ENCODE measurements at places on chromosomes 2 and 18.

DNA sequence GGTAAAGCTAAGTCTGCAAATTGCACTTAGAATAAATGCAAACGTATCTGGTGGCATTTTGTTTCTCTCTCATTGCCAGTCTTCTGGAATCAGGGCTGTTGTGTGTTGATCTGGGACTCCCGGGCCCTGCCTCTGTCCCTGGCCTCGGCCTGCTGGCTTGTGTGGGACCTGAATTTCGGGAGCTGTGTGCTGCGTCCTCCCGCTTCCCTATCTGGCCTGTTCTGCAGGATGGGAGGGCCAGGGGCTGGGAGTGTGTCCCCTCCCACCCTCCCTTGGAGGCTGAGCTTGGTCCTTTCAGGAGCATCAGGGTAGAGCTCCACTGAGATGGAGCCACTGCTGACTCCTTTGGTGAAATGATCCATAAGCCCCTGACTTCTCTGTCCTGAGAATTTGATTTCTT, 118.5 kb downstream of the ACKR3 start:
- ATAC-seq: no peak

GRCh38 chr2:66748939-66749338, 314.0 kb downstream of the MEIS1 start:
- ATAC-seq: no peak

DNA sequence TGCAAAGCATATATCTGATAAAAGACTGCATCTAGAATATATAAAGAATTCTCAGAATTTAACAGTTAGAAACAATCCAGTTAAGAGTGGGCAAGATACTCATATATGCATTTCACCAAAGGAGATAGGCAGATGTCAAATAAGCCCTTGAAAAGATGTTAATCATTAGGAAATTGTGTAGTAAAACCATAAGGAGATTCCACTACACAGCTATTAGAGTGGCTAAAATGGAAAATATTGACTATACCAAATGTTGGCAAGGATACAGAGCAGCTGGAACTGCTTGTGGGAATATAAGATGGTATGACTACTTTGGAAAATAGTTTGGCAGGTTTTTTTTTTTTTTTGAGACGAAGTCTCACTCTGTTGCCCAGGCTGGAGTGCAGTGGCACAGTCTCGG, 59.5 kb downstream of the CAB39 start:
- ATAC-seq: no peak

DNA sequence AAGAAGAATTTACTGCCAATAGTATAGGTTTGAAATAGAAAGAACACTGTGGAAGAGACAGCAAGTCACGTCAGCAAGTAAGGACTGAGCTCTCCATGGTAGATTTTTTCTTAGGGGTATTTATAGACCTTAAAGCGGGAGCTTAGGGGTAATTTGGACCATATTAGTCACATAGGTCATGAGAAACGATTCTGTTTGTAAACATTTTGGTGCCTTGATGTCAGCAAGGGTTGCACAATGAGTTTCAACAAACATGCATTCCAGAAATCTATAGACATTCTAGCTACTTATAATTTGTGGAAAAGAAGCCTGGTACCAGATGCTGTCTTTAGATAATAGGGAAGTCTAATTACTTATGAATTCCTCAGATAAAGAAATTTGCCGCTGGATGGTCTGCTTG, 624.7 kb downstream of the TDRD15 start:
- ATAC-seq: no peak

DNA sequence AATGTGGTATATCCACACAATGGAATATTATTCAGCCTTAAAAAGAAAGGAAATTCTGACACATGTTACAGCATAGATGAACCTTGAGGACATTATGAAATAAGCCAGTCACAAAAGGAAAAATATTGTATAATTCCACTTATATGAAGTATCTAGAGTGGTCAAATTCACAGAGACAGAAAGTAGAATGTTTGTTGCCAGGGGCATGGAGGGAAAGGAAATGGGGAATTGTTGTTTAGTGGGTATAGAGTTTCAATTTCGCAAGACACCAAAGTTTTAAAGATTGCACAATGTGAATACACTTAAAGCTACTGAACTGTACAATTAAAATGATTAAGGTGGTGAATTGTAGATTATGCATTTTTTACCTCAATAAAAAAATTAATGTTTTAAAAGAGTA, 92.9 kb downstream of the TXNL1 start:
- ATAC-seq: no peak

DNA sequence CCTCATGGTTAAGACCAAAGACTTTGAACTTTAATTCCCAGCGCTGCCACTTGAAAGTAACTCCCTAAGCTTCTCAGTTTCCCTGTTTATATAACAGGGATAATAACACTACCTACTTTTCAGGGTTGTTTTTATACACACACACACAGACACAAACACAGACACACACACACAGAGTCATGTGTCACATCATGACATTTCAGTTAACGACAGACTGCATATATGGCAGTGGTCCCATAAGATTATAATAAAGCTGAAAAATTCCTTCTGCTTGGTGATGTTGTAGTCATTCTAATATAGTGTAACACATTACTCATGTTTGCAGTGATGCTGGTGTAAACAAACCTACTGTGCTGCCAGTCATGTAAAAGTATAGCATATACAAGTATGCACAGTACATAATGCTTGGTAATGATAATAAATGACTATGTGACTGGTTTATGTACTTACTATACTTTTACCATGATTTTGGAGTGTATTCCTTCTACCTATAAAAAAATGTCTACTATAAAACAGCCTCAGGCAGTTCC, 89.2 kb upstream of the ITGA4 start:
- no peak for ATAC-seq

DNA sequence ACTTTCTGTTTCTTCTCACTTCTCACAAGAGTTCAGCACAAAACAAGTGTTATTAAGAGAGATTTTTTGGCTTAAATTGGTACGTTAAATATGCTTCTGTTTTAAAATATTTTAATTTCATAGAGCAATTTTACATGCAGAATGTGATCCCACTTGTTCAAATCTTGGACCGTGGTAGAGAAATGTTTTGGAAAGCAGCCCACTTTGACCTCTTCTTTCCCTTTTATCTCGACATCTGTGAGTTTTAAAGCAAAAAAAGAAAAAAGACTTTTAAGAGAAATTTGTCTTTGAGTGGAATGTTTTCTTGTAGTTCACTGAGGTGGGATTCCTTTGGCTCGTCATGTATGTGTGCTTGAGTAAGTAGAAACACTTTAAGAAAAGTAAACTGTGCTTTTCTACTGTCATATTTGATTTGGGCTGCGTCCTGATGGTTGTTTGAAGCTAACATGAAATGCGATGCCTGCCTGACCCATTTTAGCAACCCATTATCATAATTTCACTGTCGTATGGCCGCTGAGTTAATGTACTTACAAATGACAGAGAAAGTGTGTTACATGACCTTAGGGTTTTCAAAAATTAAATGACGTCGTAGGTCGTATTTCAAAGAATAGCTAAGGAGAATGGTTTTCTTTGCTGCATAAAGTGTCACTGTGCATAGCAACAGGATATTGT, 54.5 kb downstream of the TSHZ1 start:
- ATAC-seq: no peak

DNA sequence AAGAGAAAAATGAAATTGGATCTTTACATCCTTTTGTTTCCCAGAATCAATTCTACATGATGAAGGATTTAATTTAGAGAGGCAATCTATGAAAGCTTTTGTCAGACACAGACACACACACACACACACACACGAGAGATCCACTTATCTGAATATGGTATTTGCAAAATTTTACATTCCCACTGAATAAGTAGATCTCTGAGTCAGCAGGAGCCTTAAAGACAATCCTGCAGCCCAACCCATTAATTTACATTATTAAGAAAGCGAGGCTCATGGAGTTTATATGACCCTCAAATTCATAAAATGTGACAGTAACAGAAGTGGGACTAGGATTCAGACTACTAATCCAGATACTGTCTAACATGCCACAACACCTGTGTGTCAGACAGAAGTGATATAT, 404.4 kb downstream of the NRXN1 start:
- no peak for ATAC-seq

- ATAC-seq: no peak
These were observed 293.7 kb upstream of the ACVR2A start for GRCh38 chr2:147550995-147551731.

DNA sequence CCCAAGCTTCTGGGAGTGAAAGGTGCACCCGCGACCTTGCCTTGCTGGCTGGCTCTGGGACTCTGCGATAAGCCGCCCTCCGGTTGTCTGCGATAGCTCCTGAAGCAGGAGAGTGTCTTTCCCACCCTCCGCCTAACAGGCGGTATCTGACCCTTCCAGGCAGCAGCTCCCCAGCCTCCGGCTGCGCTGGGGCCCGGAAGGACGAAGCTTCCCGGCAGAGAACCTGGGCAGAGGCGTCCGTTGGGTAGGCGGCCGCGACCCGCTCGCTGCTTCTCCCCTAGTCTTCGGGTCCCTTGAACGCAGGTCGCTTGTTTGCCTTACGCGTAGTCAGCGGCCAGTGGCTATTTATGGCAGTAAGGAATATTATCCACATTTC, 446 bp upstream of the RHBDD1 start:
- peak; percentile 31 for ATAC-seq

- no peak for ATAC-seq
These were observed 194.8 kb downstream of the TPGS2 start for GRCh38 chr18:36633961-36634412.

- no peak for ATAC-seq
These were observed 99.2 kb downstream of the LRP1B start for GRCh38 chr2:142031656-142032055.

DNA sequence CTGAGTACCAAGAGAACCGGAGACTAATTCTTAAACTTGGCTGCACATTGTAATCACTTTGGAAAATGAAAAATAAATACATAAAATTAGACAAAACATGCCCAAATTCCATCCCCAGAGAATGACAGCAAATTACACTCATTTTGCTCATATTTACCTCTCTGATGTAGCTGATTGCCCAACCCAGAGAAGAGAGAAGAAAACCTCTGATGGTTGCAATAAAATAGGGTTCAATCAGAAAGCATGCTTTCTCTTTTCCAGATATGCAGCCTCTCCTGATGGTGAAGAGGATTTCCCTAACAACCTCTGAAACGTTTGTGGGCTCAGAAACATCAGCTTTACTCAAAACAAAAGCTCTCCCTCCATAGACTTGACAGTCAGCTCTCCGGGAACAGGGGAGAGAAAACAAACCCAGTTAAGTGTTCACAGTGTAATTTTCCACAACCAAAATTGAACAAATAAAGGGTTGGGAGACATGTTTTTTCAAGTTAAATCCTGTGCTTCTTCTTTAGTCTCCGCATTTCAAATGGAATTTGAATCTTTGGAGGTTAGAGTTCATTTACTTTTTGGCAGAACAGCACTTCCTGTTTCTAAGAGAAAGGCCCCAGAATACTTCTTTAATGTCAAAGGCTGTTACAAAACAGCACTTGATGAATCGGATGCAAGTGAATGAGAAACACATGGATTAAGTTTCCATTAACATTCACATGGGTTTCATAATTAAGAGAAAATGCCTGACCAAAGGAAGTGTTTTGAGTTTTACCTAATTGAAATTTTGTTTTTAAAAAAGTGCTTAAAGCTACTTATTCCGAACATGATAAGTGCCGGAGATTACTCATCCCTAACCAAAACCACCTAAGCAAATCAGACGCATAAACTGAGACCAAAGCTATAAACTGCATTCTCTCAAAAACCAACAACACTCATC, 570.1 kb upstream of the SYT4 start:
- ATAC-seq: peak; percentile 61

- no peak for ATAC-seq
These were observed 370.4 kb downstream of the SOCS6 start for GRCh38 chr18:70659036-70659925.

- ATAC-seq: no peak
These were observed 51.9 kb downstream of the PTPRM start for GRCh38 chr18:7618891-7619442.

- ATAC-seq: peak; percentile 25
These were observed 17.2 kb downstream of the TNP1 start for GRCh38 chr2:216842636-216843035.

GRCh38 chr2:135960150-135960549, 25.3 kb downstream of the DARS1 start:
- ATAC-seq: no peak

DNA sequence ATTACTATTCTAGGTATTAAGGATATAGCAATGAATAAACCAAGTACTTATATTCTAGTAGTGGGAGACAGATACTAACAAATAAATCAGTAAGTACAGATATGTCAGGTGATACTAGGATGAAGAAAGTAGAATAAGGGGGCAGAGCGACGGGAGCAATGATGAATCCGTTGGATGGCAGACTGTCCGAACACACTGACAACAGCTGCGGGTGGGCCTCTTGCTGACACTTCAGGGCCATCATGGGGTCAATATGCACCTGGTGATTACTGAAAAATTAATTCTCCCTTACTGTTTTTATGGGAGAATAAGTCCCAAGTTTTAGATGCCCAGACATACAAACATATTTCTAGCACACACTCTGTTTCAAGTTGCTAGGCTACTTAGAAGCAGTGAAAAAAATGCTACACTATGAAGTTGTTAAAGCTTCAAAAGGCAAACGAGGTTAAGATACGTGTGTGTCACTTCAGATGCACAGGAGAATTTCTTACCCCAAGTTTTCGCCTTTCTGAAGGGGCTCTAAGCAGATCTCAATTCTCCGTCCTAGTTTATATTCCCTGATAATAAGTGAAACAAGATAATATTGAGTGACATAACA, 78.7 kb downstream of the USP40 start:
- no peak for ATAC-seq

DNA sequence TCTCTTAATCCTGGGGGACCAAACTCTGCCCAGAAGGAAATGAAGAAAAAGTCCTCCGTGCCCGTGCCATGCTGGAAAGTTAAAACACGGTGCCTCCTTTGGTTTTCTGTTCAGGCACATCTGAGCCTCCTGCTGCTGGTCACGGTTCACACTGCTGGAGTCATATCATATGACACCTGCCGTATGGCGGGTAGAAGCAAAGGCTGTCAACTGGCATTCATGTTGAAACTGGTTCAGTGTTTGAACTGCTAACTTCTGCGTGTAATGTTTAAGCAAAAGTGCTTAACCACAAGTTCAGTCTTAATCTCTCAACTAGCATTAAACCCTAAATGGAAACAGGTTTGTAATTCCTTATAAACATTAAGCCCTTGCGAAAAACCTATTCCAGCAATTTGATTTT, 3.1 kb downstream of the STK39 start:
- no peak for ATAC-seq

GRCh38 chr2:99395589-99396130, 58.5 kb downstream of the EIF5B start:
- ATAC-seq: no peak

DNA sequence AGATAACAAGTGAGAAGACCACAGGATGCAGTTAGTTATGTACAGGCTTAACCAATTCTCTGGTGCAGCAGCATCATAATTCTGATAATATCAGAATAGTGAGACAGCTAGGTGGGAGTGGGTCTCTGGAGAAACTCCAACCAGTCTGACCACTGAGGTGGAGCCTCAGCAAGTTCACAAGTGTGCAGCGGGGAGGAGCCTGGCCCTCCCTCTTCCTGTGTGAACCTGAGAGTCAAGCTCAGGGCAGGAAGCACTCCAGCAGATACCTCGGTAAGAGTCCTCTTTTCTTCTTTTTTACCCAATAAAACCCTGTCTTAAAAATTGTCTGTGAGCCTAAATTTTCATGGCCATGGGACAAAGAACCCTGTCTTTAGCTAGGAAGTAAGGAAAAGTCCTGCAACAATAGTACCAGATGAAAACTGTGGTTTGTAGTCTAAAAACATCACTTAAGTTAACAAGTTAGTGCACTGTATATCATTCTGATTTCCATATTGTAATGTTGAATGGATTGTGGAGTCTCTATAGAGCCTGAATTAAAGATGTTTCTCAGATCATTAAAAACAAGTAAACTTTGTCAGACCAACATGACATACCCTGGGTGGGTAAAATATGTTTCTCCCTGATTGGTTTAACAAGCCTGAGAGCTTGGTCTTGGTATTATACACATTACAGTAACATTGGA, 370.8 kb downstream of the TMEM182 start:
- no peak for ATAC-seq
